ENCODE measurements at places on chromosomes 16 and 17. TPM values are rescaled to one million over a fixed set of nuclear protein-coding genes. Genes with fewer than 3 reads are reported as not detected.

- no peak for DNase-seq
These were observed 58.4 kb upstream of the MARCHF10 start for GRCh38 chr17:62866471-62866870.

The ACSM2A gene
- polyA plus RNA-seq, result not detected

GRCh38 chr17:35804658-35805192 lies 4.6 kb upstream of the TAF15 start:
- peak; percentile 84 for DNase-seq

GRCh38 chr17:78716814-78717393 lies 65.2 kb downstream of the CYTH1 start:
- no peak for DNase-seq

The PRPSAP2 gene
- polyA plus RNA-seq, result 33.9 TPM

DNA sequence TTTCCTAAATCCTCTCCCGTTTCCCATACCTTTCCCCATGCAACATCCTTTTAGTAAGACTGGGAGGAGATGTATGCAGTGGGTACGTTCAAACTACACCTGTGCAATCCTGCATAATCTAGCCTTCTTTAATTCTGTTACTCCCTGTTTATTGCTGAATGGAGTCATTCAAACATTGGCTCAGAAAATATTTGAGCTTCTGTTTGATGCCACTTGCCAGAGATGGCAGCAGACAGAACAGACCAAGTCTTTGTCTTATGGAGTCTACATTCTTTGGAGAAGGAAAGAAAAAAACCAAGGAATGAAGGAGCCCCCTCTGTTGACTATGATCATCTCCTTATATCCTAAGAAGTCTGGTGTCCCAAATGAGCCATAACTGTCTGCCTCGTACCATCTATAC lies 288.8 kb downstream of the HAPSTR1 start:
- no peak for DNase-seq

DNA sequence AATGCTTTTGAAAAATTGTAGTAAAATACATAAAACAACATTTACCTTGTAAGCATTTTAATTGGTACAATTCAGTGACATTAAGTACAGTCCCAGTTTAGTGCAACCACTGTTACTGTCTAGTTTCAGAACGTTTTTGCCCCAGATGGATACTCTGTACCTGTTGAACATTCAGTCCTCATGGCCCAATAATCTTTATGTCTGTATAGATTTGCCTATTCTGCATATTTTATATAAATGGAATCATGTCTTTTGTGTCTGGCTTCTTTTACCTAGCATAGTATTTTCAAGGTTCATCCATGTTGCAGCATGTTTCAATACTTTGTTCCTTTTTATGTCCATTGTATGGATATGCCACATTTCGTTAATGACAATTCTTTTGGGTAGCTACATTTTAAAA lies 37.2 kb downstream of the TENT4B start:
- DNase-seq, result no peak

The FGF11 gene
- 0.63 TPM for polyA plus RNA-seq

- DNase-seq, result no peak
These were observed 9.7 kb downstream of the CACNG1 start for GRCh38 chr17:67054011-67054591.

DNA sequence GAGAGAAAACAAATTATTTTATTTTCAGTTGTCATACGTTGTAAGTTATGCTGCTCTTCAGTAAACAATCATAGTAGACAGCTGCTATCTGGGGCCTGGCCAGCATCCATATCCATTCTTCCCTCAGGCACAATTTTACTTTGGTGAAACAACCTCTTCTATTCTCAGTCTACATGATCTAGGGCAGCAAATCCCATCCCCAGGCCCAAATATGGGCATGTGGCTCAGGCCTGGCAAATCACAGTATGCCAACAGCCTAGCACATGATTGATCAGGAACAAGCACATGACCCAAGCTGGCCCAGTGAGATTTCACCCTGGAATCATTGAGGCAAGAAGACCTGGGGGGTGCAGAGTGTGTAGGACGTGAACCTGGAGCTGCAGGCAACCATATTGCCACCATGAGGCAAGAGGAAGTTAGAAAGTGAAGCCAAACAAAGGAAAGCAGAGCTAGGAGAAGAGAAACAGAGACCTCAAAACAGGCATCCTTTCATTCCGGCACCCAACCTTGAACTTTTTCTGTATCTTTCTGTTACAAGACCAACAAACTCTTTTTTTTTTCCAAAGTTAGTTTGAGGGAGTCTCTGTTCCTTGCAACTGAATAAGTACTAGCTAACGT lies 10.3 kb upstream of the ABCC12 start:
- no peak for DNase-seq

GRCh38 chr17:65095465-65095864 lies 38.9 kb upstream of the GNA13 start:
- DNase-seq, result no peak

DNA sequence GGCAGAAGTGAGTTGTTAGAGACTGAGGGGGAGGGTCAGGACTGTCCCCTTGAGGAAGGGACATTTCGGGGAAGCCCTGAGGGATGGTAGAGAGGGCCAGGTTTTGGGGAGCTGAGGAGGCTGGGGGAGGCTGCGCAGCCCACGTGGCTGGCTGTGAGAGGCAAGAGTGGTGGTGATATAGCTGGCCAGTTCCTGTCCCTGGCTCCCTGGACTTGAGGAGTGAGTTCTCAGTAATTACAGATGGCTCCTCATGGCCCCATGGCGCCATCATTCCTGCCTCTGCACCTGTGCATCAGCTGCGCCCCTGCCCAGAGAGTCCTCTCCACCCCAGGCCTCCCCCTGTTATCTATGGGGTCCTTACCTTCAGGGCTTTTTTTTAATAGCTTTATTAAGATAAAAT lies 30.3 kb downstream of the MPRIP start:
- no peak for DNase-seq

GRCh38 chr16:50599494-50599893 lies 51.3 kb downstream of the NKD1 start:
- no peak for DNase-seq

DNA sequence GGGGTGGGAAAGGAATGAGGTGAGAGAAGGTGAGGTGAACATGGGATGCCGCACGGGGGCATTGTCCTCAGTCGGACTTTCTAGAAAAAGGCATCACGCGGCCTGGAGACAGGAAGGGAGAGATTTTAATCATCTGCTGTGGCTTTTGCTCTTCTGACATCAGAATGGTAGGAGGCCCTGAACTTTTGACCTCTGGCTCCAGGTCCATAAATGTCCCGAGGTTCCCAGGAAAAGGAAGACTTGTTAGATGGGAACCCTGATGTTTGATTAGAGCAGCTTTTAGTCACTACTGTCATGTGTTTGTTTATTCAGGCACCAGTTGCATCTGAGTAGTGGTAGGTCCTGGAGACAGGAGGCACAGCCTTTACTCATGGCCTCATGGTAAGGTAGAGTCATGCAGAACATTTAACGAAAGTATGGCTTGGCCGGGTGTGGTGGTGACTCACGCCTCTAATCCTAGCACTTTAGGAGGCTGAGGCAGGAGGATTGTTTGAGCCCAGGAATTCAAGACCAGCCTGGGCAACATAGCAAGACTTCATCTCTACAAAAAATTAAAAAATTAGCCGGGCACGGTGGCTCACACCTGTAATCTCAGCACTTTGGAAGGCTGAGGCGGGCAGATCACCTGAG lies 203.1 kb downstream of the MSI2 start:
- no peak for DNase-seq

The LGALS9B gene
- not detected for polyA plus RNA-seq

DNA sequence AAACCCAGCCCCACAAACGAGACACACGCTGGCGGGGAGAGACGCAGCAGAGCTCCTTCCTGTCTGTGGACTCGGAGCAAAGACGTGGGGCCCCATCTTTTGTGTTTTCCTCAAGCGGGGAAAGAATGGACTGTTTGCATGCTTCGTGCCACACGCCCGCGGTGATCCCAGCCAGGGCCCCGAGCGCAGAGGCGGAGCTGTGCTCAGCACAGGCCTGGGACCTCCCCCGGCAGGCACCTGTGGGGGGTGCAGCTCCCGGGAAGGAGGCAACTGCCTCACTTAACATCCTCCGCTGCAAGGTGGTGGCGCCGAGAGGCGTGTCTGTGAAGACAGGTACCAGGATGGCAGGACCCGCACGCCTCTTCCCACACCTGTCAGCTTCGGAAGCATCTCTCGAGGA lies 19.1 kb downstream of the TRARG1 start:
- no peak for DNase-seq

The CA4 gene
- polyA plus RNA-seq, result not detected

- no peak for DNase-seq
These were observed 62.1 kb upstream of the NOL11 start for GRCh38 chr17:67655478-67656148.

DNA sequence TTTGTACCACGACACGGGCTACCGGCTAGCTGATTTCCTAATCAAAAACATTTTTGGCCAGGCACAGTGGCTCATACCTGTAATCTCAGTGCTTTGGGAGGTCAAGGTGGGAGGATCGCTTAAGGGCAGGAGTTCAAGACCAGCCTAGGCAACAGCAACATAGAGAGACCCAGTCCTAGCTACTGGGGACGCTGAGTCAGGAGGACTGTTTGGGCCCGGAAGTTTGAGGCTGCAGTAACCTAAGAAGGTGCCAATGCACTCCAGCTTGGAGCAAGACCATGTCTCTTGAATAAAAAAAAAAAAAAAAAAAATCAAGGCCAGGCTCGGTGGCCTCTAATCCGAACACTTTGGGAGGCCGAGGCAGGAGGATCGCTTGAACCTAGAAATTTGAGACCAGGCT lies 49.8 kb downstream of the UBE2G1 start:
- DNase-seq, result no peak

The HYDIN gene
- 0.84 TPM for polyA plus RNA-seq

GRCh38 chr16:78155791-78156345 lies 56.4 kb downstream of the WWOX start:
- DNase-seq, result no peak

DNA sequence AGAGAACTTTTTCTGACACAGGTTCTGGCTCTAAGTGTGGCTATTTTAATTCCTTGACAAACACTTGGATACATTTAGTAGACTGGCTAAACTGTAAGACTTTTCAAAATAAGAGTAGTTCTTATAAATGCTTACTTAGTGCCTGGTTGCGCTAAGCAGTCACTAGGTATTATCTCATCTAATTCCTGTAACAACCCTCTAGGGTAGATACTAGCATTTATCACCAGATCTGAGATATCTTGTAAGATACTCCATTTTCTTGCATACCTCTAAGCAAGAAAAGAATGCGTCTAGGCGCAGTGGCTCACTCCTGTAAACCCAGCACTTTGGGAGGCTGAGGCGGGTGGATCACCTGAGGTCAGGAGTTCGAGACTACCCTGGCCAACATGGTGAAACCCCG lies 131.2 kb downstream of the CMIP start:
- no peak for DNase-seq

DNA sequence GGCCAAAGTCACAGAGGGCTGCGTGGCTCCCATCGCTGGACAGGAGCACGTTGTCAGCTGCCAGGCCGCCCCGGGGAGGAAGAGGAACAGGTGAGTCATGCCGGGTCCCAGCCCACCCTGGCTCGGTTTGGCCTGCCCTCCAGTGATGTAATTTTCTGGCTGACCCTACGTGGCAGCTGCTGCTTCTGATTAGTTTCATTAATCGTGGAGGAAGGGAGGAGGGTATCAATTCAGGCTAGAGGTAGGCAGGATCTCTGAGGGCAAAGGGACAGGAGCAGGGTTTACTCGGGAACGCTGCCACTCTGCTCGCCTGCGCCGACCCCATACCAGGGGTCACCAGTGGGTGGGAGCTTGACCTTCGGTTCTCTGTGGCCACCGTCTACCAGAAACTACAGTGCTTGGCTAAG lies 11.7 kb upstream of the SPATA32 start:
- no peak for DNase-seq

GRCh38 chr16:4322121-4323052 lies 6.5 kb downstream of the GLIS2 start:
- no peak for DNase-seq

GRCh38 chr17:12592941-12593340 lies 72.7 kb upstream of the MYOCD start:
- DNase-seq, result no peak

GRCh38 chr16:87744750-87745514 lies 20.9 kb downstream of the KLHDC4 start:
- no peak for DNase-seq
